ENCODE measurements at places on chromosomes 7 and 10.

DNA sequence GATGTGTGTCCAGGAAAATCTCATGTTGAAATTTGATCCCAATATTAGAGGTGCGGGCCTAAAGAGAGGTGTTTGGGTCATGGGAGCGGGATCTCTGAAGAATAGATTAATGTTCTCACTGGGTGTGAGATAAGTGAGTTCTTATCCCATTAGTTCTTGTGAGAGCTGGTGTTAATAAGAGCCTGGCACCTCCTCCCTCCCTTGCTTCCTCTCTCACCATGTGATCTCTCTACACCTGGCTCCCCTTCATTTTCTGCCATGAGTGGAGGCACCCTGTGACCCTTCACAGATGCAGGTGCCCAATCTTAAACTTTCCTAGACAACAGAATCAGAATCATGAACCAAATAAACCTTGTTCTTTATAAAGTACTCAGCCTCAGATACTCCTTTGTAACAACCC, 19.5 kb downstream of the MTPN start:
- no peak for DNase-seq

- no peak for DNase-seq
These were observed 1.7 kb upstream of the ST7 start for GRCh38 chr7:116951366-116952292.

DNA sequence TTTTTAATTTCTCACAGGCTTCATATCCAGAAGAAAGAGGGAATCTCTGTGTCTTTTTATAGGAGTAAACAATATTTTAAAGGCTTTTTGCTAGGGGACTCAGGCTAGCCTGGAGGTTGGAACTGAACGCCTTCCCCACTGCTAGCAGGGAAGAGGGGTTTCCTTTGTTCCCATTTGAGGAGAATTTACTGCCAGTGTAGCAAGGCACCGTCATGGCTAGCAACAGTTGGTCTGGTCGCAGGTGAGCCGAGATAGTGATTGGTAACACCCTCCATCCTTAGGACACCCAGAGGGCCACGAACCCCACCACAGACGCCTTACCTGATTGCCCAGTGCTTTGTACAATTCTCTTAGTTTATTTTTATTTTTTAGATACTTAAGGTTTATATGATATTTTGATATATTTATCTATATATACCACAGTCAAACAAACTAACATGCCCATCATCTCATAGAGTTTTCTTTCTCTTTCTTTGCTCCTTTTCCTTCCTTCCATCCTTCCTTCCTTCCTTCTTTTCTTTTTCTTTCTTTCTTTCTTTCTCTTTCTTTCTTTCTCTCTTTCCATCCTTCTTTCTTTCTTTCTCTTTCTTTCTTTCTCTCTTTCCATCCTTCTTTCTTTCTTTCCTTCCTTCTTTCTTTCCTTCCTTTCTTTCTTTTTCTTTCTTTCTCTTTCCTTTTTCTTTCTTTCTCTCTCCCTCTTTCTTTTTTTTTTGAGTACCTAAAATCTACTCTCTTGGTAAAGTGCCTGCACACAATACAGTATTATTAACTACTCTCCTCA, 219.0 kb upstream of the AKR1E2 start:
- DNase-seq: no peak

GRCh38 chr10:121800831-121801230, 127.0 kb downstream of the ATE1 start:
- DNase-seq: no peak

DNA sequence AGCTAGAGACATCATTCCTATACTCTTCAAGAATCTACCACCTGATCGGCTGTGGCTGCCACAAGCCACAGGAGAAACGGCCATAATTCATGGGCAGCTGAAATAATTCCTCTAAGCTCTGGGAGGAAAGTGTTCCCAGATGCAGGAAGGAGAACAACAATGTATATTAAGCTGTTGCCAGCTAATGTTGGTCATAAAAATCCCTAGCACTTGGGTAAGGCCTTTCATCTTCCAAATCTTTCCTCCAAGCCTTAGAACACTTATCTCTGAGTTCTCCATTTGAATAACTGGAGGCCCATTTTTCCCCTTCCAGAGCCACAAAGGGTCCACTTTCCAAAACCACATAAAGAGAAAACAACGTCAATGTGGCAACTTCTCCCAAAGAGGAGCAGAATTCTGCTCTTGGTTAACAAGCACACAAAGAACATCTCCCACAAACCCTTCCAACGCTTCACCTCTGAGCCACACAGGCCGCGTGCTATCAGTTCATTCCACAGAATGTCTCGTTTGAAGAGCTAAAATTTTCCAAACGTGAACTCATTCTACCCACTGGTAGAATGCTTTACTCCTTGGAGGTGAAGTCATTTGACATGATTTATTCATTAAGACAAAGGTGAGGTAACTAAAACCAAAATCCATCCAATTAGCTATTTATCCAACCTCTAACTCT, 11.2 kb downstream of the KCNMA1 start:
- no peak for DNase-seq

DNA sequence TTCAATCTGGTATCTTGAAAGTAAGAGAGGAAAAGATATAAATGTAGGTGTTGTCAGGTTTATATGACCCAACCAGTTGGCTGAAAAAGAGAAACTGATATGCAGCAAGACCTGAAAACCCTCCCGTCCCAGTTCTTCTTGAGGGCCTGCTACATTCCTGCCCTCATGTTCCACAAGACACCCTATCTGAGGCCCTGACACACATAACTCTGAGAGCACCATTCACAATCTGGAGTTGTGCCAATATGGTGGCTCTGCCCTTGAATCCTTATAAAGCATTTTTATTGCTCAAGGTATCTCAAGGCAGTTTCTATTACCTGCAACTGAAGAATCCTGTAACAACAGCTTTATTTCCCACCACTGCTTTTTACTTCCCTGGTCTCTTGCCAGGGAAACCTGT, 17.0 kb downstream of the XPNPEP1 start:
- DNase-seq: no peak

GRCh38 chr10:12162927-12163326, 32.8 kb downstream of the NUDT5 start:
- DNase-seq: no peak

- DNase-seq: no peak
These were observed 2.6 kb downstream of the COX19 start for GRCh38 chr7:972676-973309.

DNA sequence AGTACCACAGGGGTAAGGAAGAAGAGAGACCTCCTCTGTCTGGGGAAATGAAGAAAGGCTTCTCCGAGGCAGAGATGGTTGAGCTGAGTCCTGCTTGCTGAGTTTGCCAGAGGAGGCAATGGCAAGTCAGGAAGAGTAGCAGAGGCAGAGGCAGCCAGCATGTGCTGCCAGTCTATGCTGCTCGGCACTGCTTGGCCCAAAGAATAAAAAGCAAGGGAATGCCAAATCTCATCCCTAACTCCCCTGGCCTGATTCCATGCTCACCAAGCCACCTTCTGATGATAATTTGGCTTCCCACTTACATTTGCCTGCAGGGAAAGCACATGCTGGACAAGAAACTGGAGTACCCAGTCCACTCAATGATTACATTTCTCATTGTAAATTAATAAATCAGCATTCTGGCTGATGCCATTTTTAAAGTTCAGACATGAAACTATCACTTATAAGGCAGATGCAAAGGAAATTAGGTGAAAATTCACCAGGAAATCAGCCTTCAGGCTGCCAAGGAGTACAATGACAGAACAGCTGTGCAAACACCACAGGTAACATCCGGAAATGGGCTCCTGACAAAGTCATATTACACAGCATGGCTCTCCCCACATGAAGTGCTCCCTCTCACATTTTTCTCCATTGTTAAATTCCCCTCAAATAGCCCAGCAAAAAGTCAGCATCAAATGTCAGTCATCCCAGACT, 245.9 kb downstream of the MTERF1 start:
- peak; percentile 98 for DNase-seq

DNA sequence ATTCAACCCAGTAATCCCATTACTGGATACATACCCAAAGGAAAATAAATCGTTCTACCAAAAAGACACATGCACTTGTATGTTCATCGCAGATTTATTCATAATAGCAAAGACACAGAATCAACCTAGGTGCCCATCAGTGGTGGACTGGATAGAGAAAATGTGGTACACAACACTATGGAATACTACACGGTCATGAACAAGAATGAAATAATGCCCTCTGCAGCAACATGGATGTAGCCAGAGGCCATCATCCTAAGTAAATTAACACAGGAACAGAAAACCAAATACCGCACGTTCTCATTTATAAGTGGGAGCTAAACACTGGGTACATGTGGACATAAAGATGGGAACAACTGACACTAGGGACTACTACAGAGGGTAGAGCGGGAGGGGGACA, 120.4 kb downstream of the MICU1 start:
- no peak for DNase-seq

DNA sequence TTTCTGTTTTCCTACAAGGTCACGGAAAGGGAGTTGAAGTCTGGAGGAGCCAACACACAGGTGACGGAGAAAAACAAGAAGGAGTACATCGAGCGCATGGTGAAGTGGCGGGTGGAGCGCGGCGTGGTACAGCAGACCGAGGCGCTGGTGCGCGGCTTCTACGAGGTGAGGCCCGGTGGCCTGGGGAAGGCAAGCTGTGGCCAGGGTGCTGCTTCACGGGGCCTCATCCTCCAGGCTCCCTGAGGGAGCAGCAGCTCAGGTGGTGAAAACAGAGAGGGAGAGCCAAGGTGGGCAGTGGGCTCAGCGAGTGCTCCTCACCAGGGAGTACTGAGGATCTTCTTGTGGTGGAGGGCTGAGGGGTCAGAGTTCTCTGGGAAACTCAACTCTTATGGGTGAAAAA, 32.5 kb upstream of the STK17A start:
- DNase-seq: no peak

DNA sequence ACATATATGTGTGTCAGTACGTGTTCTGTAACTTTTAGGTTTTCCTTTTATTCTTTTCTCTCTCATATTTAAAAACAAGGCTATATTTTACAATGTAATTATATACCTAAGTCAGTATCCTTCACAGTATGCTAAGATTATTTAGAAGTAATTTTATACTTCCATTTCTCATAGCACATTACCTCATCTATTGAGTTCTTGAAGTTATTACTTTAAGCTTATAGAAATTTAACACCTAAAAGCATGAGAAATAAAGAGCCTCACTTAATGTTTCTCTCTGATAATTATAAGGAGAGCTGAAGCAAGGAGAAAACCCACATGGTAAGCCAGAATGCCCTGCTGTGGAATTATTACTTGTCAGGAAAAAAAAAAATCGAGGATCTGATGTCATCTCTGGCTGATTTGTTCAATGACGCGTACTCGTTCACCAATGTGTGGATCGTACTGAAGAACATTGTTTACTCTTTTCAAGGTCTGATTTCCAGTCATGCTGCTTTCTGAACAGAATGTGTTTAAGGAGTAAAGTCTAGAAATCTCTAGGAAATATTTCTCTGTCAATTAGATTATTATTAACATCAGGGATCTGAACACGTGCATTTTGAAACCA, 21.9 kb downstream of the CACNB2 start:
- DNase-seq: no peak

DNA sequence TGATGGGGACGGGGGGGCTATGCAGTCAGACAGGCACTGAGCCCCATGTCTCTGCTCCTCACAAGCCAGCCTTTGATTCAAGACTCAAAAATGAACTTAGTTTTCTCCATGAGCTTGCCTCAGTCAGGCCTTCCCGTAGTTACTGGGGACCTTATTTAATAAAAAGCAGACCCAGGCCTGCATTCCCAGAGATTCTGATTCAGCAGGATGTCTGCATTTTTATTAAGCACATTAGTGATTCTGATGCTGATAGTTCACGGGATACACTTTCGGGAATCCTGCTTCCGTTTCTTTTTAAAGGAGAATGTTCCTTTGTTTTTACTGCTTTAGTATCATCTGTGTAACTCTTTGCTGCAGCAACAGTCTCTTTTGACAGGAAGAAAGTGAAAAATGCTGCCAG, 28.3 kb upstream of the PLPP4 start:
- no peak for DNase-seq

DNA sequence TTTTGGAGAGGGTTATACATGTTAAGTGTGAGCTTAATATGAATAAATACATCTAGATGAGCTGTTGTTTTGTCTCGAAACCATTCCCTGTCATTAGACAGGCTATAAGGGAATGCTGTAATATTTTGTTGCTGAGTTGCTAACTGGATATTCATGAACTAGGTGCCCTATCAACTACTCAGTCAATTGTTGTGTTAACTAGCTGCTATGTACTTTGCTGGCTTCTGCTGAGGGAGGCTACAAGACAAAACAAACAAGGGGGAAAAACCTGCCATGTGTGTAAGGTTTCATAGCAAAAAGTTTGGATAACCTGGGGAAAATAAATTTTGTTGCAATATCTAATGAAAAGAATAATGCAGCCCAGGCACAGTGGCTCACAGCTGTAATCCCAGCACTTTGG, 110.4 kb downstream of the CSTF2T start:
- no peak for DNase-seq

GRCh38 chr7:149644754-149645153, 128.6 kb downstream of the ZNF467 start:
- DNase-seq: no peak

DNA sequence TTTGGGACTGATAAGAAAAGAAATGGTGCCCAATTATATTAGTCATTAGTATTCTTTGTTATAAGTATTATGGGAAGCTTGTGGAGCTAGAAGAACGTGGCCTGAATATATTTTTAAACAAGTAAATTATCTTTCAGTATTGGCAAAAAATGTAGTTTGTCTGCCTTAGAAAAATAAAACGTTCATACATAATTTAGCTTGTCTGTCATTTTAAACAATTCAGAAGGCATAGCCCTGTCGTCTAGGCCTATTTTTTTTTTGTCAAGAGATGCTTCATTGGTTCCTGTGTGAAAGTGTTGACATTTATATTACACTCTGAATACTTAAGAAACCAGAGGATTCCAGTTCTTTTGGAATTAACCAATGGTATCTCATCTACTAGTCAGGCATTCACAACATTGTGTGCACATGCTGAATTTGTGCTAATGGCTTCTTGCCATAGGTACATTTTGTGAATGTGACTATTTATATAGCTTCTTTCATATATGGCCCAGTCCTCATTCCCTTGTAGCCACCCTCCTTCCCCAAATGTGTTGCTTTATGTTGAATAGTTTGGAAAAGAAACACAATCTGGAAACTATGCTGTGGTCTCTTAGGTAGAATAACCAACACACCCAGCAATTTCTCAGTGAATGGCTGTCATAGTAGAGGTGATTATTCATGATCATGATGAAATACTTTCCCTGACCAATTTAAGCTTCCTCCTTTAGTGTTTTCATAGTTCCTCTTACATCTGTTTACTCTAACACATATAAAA, 435.8 kb downstream of the EXOC4 start:
- DNase-seq: no peak

DNA sequence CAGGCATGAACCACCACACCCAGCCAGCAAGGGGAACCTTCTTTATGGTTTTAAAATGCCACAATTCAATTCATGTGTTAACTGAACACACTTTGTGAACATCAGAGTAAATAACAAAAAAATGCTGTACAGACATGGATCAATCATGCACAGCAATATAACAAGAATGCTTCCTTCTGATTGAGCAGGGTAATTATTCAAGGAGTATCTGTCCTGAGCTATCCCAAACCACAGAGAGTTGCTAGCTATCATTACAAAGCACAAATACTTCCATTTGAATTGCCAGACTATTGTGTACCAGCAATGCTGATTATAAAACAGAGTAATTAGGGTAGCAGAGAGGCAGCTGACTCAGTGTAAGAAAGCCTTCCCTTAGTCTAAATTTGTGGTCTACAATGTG, 11.3 kb upstream of the RHOBTB1 start:
- no peak for DNase-seq

Measured in NCI-H1105 treated with DMSO at 0.1 percent for 48 hours (cell line).